ENCODE measurements at places on chromosomes 1 and 21.

DNA sequence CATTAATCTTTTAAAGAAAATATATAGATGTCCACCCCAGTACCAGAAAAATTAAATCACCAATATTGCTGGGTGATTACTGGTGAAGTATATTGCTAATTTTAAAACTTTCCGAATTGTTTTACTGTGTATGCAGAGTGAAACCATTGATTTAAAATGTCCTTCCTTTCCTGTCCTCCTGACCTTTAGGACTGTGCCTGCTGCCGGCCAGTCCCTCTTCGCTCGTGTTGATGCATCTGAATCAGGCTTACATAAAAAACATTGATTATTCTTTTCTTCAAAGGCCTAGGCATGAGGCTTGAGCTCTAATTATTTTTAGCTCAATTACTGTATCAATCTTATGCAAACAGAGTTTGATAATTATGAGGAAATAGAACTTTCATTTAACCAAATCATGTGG is 1128.1 kb downstream of the BRINP3 start:
- DNase-seq = no peak

DNA sequence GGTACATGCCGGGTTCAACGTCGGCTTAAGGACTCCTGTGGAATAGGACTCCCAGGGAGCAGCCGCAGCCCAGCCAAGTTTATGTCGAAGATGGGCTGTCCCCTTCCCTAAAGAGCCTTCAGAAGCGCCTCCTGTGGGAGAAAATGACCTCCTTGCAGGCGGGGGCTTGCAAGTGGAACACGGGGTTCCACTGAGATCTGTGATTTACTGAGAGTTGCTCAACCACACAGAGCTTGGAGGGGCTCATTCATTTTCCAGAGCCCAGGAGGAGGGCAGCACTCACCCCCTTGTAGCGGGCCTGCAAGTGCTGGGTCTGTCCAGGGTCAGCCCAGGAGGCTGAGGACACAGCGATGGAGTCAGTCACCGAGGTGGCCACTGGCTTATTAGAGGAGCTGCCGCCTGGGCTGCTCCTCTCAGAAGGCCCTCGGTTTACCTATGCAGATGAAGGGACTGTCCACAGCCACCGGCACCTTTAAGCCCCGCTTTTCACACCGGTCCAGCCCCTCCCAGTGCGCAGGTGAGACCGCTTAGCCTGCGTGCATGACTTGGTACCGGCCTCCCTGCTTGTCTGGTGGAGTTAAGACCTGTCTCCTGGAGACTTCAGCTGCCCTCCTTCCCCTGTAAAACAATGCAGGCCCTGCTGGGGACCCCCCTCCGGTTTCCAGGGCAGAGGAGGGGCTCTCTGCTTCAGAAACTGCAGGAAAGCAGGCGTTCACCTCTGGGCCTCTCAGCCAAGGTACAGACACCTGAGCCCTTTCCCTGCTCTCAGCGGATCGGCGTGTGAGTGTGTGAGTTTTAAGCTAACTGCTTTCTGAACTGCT is 57.5 kb downstream of the ATP5PO start:
- no peak for DNase-seq

- no peak for DNase-seq
These were observed 5.4 kb downstream of the EPHA2 start for GRCh38 chr1:16150508-16150907.

- DNase-seq = no peak
These were observed 43.1 kb downstream of the ARHGEF16 start for GRCh38 chr1:3497521-3497920.

- no peak for DNase-seq
These were observed 545.8 kb downstream of the AMY1C start for GRCh38 chr1:104295511-104295910.

GRCh38 chr1:160375788-160376524 is 9.1 kb downstream of the NHLH1 start:
- DNase-seq = no peak

GRCh38 chr1:212635141-212635631 is 26.6 kb downstream of the ATF3 start:
- no peak for DNase-seq

DNA sequence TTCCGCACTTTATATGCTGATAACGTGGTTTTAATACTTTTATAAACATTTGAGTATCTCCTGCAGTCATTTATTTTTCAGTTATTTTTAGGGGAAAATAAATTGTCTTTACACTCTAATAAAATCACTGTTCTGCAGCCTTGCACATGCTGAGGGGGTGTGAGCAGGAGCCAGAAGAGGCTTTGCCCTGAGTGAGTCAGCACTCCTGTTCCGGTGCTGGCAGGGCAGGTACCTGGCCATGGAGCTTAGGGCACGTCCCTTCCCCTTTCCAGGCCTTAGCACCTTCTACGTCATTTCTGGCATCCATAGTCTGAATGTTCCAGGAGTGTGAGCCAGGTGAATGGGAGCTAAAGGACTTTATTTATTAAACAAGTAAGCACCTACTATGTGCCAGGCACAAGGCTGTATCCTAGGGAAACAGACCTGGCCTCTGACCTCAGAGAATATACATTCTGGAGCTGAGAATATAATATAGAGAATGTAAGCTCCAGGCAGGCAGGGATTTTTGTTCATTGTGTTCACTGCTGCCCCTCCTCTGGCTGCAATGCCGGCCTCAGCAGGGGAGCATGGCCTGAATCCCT is 402.9 kb downstream of the PTPRU start:
- DNase-seq = no peak

DNA sequence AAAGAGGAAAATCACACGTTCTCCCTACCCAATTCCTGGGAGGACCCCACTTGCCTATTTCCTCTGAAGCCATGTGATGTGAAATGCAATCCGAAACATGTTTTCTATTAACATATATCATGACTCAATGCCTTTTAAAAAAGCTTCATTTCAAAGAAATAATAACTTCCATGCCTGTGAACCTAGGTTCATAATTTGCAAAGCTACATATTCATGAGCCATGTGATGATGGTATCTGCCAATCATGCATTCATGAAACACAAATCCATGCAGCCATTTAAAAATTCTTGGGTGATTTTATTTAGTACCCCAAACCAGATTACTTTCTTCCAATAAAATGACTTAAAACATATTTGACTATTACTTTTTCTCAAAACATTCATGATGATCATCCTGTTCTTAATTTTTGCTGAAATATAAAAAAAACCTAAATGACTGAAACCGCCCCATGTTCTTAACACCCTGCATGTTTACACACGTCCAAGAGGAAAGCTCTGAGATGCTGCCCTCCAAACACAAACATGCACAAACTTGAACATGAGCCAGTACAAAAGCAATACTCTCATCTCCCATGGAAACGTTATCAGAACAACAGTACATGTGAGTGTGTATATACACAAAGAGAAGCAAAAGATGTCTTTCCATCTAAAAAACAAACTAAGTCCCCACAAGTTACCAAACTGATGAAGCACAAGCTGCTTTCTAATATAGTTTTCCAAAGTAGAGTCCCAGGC is 140.1 kb downstream of the TGFBR3 start:
- no peak for DNase-seq

DNA sequence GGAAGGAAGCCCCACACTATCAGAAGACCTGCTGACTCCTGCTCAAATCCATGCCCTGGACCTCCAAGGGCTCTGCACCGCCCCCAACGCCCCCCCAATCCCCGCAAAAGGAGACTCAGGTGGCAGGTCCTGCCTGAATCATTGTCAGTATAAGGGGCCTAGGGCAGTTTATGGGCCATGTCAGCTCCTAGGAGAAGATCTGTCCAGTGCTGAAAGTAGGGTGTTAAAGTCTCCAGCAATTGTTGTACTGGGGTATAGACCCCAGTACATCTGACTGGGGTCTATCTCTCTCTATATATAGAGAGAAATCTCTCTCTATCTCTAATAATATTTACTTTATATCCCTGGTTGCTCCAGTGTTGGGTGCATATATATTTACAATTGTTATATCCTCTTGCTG is 12.1 kb upstream of the OLIG2 start:
- no peak for DNase-seq

DNA sequence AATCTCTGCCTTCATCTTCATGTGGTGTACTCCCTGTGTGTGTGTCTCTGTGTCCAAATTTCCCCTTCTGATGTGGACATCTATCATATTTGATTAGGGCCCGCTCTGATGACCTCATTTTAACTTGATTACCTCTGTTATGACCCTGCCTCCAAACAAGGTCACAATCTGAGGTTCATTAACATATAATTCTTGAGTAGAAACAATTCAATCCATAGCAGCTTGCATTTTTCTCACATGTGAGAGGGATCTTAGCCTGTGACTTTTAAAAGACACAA is 130.9 kb upstream of the RAB4A start:
- no peak for DNase-seq

- DNase-seq = no peak
These were observed 246.1 kb downstream of the FMN2 start for GRCh38 chr1:240337781-240338180.

- DNase-seq = no peak
These were observed 258.9 kb downstream of the SETD4 start for GRCh38 chr21:35801391-35801790.

- no peak for DNase-seq
These were observed 5.4 kb downstream of the PNRC2 start for GRCh38 chr1:23964790-23965740.

GRCh38 chr1:151832318-151832980 is 847 bp upstream of the RORC start:
- no peak for DNase-seq

DNA sequence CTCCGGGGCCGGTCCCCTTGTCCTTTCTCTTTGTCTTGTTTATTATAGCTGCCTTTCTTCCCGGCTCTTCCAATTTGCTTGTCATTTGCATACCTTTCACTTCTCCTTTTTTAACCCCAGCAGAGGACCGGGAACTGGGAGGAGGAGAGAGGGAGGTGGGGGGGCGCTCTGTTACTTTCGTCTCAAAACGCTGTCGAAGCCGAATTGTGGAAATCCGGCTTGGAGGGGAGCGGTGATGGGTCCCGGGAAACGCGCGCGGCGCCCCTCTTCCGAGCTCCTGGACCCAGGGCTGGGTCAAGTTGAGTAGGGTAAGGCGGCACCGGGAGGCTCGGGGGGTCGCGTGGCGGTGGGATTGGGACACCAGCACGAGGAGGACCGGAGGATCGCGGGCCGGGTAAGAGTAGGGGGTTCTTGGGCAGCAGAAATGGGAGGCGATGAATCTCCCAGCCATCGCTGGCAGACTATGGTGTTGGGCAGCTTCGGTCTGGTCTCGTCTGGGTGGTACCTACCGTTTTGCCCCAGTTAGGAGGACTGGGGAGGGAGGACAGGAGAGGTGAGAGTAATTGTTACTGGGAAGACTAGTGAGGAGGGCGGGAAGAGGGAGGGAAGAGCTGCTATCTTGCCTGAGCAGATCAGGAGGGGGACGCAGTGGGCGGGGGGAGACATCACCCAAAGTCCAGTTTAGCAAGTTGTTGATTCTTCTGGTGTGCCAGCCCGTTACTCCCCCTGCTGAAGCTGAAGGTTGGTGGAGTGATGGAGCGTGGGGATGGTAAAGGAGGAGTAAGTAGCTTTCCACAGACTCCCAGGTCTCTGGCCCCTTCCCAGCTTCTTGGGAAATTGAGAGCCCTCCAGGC is 1.5 kb downstream of the PROX1 start:
- no peak for DNase-seq

- DNase-seq = no peak
These were observed 58.0 kb downstream of the LGR6 start for GRCh38 chr1:202251424-202252256.

GRCh38 chr1:156225677-156226014 is 12.8 kb downstream of the PMF1 start:
- no peak for DNase-seq

GRCh38 chr21:41786509-41786987 is 19.7 kb upstream of the RIPK4 start:
- no peak for DNase-seq

- no peak for DNase-seq
These were observed 16.0 kb downstream of the KLHDC8A start for GRCh38 chr1:205340676-205341075.

GRCh38 chr1:74767490-74767889 is 34.5 kb downstream of the TYW3 start:
- DNase-seq = no peak

GRCh38 chr1:118032883-118033282 is 103.3 kb downstream of the WDR3 start:
- no peak for DNase-seq

- DNase-seq = no peak
These were observed 66.3 kb downstream of the RAVER2 start for GRCh38 chr1:64811131-64811530.

DNA sequence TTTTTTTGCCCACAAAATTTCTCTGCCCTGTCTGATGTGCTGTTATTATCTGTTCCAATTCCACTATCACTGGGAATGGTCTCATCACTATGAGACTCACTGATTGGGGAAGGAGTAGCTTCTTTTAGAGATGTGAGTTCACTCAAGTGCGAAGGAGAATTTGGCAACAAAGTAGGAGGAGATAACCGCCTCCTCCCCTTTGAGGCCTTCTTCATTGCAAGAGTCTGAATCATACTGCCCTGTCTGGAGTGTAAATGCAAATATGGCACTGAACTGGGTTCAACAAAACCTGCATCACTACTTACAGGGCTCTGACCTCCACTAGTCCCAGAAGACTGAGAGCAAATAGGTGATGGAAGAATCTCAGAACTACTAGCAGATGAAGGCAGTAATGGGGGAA is 83.4 kb downstream of the ASH1L start:
- no peak for DNase-seq

DNA sequence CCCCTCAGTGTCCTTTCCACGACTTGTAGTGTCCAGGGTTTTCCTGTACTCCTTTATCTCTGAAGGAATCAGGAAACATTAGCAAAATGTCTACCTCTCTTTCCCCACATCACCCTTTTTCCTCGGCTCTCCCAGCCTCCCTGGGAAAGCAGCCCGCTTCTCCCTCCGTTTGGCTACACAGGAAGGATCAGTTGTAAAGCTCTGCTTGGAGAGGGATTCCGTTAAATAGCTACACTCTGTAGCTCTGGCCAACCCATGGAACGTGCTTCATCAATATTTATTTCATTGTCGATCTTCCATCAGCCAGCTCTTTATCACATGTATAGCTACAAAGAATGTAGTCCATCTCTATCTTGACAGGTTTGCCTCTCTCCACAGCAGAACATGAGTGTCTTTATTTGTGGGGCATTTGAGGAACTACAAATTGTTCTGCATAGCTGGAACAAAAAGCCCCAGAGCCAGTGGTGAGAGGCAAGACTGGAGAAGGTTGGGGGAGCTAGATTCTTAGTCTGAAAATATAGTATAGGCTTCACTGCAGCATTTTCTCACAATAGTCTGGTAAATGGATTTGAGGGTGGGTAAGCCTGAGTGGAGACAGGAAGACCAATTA is 191.8 kb downstream of the SLC35F3 start:
- no peak for DNase-seq

DNA sequence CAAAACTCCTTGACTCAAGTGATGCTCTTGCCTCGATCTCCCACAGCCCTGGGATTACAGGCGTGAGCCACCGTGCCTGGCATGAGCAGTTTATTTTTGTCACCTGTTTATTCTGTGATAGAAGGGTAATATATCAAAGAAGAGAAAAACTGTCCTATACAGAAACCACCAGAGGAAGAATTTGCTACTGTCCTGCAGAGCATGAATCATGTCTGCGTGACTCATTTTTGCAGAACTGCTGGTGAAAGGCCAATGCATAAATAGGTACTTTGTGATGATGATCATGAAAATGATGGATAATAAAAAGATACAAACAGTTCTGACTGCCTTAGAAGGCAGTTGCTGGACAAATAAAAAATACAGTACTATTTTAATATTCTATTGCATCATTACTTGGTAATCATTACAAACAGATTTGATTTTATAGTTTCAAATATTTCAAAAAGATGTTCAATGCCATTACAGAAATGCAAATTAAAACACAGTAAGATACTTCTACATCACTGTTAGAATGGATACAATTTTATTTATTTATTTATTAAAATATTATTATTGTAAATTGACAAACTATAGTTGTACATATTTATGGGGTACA is 26.5 kb downstream of the RIPPLY3 start:
- no peak for DNase-seq
